ENCODE measurements at places on chromosomes 5 and 9.

- H3K27ac ChIP-seq = no peak overlapping the region
- H3K36me3 ChIP-seq = no peaks in the 10 kb centered on the region
- H3K4me3 ChIP-seq = no peak overlapping the region
- no peak for DNase-seq
Observed at GRCh38 chr9:133171161-133171961, 7.6 kb upstream of the GBGT1 start.

DNA sequence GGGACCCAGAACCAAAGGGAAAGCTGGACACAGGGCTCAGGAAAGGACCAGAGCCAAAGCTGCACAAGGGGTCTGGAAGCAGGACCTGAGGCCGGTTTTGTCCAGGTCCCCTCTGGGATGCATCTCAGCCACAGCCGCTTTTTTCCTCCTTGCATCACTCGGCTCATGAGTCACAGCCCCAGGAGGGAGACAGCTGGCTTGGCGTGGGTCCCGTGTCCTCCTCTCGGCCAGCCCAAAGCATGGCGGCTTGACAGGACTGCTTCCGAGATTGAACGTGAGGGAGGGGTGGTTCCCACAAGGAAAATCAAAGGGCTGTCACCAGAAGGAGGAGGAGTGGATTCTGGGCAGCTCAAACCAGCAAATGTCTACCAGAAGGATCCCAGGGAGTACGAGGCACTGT lies 56.7 kb upstream of the CPLX2 start:
- H3K36me3 ChIP-seq = no peaks in the 10 kb centered on the region
- peaks cover 3% of the 10 kb centered on the region for H3K27me3 ChIP-seq
- H3K4me3 ChIP-seq = no peak overlapping the region
- H3K4me1 ChIP-seq = no peaks in the 10 kb centered on the region
- no peak for DNase-seq

- H3K4me3 ChIP-seq = no peak overlapping the region
- H3K27me3 ChIP-seq = no peaks in the 10 kb centered on the region
- H3K4me1 ChIP-seq = peaks cover 6% of the 10 kb centered on the region
- no peaks in the 10 kb centered on the region for H3K36me3 ChIP-seq
Observed at GRCh38 chr5:67998709-67999261, 216.8 kb upstream of the PIK3R1 start.

GRCh38 chr5:157607371-157608161 lies 32.0 kb upstream of the ADAM19 start:
- no peaks in the 10 kb centered on the region for H3K36me3 ChIP-seq
- H3K4me3 ChIP-seq = no peak overlapping the region
- DNase-seq = no peak
- H3K4me1 ChIP-seq = no peaks in the 10 kb centered on the region
- H3K27me3 ChIP-seq = no peaks in the 10 kb centered on the region

DNA sequence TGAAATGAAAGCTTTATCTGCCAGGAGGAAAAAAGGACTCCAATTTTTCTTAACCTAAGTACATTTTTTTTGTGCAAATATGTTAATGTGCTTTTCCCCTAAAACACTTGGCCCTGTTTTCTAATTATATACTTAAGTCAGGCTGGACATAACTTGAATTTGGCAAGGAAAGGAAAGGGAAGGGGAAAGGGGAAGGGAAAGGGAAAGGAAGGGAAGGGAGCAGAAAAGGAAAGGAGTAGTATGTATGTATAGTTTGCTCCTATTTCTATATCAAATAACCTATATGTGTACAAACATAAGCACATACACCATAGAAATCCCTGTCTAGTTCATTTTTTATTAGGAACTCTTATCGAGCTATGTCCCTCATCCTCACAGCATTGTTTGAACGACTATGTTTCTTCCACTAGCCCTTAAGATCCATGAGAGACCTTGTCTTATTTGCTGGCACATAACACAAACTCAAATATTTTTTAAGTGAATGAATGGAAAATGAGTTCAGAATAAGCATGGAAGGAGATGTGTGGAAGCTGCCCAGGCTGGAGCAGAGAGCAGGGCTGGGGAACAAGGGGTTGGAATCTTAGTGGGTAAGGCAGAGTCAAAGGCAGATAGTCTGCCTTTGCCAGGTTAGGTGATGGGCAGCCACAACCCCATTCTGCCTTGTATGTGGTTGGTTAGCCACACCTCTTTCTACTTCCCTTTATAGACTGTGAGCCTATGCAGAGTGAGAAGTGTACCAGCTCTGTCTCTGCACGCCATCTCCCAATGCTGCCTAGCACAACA lies 70.0 kb downstream of the KLHL3 start:
- no peaks in the 10 kb centered on the region for H3K27me3 ChIP-seq
- DNase-seq = no peak
- H3K36me3 ChIP-seq = no peaks in the 10 kb centered on the region
- H3K4me3 ChIP-seq = no peak overlapping the region

DNA sequence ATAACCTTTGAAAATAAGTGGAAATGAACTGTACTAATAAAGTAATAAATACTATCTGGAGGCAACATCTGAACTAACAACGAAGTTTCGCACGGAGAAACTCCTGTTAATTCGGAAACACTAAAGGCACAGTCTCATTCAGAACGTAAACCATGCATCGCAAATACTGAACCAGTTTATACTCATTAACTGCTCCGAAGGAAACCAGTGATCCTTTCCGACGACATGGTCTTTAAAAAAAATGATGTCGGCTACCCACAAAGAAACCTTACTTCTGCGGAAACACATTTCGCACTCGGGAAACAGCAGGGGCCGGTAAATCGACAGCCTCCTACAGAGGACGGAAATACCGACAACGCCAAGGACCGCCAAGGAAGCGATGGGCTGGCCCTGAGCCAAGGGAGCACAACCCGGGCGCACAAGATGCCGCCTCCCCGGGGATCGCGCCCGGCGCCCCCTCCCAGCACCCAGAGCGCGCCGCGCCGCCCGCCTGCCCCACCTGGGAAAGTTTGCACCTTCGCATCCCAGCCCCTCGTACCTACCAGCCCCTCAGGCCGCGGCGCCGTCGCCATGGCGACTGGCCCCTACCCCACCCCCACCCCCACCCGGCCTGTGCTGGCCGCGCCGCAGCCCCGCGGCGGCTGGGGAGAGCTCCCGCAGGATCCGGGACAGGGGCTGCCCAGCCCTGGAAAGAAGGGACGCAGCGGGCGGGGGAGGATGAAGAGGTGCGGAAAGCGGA lies 732 bp downstream of the PRKAA1 start:
- peaks cover 8% of the 10 kb centered on the region for H3K4me1 ChIP-seq
- no peaks in the 10 kb centered on the region for H3K36me3 ChIP-seq
- peak overlapping the region; percentile 97 for H3K27ac ChIP-seq
- peak overlapping the region; percentile 87 for H3K4me3 ChIP-seq
- no peaks in the 10 kb centered on the region for H3K27me3 ChIP-seq

DNA sequence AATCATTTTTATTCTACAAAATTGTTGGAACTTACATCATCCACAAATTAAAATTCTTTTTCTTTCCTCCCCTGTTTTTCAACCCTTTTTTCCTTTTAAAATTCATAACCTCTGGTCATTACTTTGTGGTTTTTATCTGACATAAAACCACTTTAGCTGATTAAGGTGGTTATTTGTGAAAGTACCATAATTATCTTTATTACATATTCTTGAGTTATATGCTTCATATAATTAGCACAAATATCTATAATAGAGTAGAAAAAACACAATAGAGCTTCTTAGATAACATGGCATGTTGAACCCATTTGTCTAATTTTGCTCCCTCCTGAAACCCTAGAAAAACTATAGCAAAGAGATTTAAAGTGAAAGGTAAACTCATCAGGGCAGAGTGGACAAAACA lies 22.9 kb upstream of the PPIC start:
- no peaks in the 10 kb centered on the region for H3K4me1 ChIP-seq
- DNase-seq = no peak
- H3K27ac ChIP-seq = no peak overlapping the region
- no peak overlapping the region for H3K4me3 ChIP-seq
- H3K36me3 ChIP-seq = no peaks in the 10 kb centered on the region

DNA sequence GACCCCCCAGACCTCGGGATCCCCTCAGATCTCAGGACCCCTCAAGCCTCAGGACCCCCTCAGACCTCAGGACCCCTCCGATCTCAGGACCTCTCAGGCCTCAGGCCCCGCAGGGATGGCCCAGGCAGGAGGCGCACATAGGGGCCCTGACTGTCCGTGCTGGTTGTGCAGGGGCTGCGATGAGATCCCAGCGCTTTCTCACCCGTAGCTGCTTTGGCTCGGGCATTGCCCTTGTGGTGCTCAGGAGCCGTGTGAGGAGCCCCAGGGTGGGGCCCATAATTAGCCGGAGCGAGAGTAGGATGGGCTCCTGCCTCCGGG lies 680 bp upstream of the LPCAT1 start:
- peak overlapping the region; percentile 74 for H3K4me3 ChIP-seq
- no peak for DNase-seq
- no peaks in the 10 kb centered on the region for H3K27me3 ChIP-seq
- peaks cover 8% of the 10 kb centered on the region for H3K4me1 ChIP-seq

GRCh38 chr9:106403081-106403480 lies 459.9 kb upstream of the ZNF462 start:
- no peak overlapping the region for H3K4me3 ChIP-seq
- no peak for DNase-seq
- H3K27me3 ChIP-seq = no peaks in the 10 kb centered on the region
- H3K4me1 ChIP-seq = no peaks in the 10 kb centered on the region
- no peaks in the 10 kb centered on the region for H3K36me3 ChIP-seq

DNA sequence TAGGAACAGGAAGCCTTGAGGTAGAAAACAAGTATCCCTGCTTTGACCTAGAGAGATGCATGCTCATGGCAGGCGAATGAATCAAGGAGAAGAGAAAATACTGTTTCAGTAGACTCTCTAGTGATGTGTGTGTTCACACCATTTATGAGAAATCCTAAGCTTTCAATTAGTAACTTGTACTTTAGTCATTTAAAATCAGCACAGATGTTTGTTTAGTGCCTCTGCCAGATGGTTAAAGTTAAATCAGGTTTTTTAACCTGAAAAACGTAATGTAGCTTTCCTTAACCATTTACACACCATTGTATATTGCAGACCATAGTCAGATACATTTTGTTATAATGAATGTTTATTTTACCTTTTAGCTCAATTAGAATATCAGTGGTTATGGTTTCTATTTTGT lies 5.0 kb downstream of the TJP2 start:
- H3K4me3 ChIP-seq = no peak overlapping the region
- no peaks in the 10 kb centered on the region for H3K27me3 ChIP-seq
- H3K27ac ChIP-seq = no peak overlapping the region
- no peaks in the 10 kb centered on the region for H3K4me1 ChIP-seq
- no peak for DNase-seq

DNA sequence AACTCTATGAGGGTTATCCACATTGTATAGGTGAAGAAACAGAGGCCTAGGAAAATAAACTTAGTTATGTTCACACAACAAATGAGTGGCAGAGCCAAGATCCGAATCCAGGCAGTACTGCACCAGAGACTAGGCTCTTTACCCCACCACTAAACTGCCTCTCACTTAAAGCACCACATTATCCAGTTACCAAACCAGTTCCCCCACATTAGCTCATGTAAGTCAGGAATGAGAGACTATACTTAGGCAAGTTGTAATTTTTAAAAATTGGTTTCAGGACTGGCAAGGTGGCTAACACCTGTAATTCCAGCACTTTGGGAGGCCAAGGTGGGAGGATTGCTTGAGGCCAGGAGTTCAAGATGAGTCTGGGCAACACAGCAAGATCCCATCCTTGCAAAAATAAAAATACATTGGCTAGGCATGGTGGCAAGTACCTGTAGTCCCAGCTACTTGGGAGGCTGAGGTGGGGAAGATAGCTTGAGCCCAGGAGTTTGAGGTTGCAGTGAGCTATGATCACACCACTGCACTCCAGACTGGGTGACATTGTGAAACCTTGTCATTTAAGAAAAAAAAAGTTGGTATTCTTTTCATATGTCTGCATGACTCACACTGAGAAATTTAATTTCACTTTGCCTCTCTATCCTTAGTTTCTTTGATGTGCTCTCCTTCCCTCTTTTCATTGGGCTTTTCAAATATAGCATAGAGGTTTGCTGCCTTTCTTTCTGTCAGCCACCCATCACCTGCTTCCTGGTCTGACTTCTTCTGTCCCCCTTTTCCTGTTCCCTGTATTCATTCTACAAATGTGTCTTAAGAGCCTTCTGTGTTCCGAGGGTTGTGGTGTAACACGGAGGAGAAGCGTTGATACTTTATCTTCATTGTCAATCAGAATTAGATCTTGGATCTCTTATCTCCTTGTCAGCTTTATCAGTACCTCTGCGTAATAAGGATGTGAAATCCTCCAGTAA lies 64.7 kb downstream of the ERMP1 start:
- H3K4me3 ChIP-seq = no peak overlapping the region
- H3K27me3 ChIP-seq = no peaks in the 10 kb centered on the region
- H3K27ac ChIP-seq = no peak overlapping the region

- H3K36me3 ChIP-seq = no peaks in the 10 kb centered on the region
- H3K27me3 ChIP-seq = no peaks in the 10 kb centered on the region
- DNase-seq = no peak
Observed at GRCh38 chr9:36485647-36486328, 85.7 kb upstream of the RNF38 start.

DNA sequence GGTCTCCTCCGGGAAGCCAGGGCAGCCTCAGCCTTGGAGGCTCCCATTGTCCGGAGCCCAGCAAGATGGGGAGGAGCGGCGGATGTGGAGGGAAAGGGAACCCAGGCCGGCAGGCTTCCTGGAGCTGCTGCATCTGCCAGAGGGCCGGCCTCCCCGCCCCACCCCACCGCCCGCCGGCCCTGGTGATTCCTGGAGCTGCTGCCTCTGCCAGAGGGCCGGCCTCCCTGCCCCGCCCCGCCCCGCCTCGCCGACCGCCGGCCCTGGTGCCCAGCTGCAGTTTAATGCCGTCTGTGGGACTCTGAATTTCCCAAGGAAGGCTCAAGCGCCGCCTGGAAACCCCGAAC lies 31.6 kb downstream of the EXD3 start:
- H3K36me3 ChIP-seq = no peaks in the 10 kb centered on the region
- H3K4me3 ChIP-seq = no peak overlapping the region
- no peak for DNase-seq
- no peaks in the 10 kb centered on the region for H3K4me1 ChIP-seq
- H3K27ac ChIP-seq = peak overlapping the region; percentile 6
- no peaks in the 10 kb centered on the region for H3K27me3 ChIP-seq

GRCh38 chr5:83711982-83712601 lies 8.6 kb downstream of the HAPLN1 start:
- H3K4me1 ChIP-seq = no peaks in the 10 kb centered on the region
- no peaks in the 10 kb centered on the region for H3K27me3 ChIP-seq
- no peak overlapping the region for H3K4me3 ChIP-seq
- no peak overlapping the region for H3K27ac ChIP-seq
- peak; percentile 20 for DNase-seq
- no peaks in the 10 kb centered on the region for H3K36me3 ChIP-seq

GRCh38 chr9:136729144-136729543 lies 13.6 kb downstream of the LCN10 start:
- peaks cover 14% of the 10 kb centered on the region for H3K4me1 ChIP-seq
- no peak overlapping the region for H3K27ac ChIP-seq
- no peak for DNase-seq
- H3K27me3 ChIP-seq = no peaks in the 10 kb centered on the region

DNA sequence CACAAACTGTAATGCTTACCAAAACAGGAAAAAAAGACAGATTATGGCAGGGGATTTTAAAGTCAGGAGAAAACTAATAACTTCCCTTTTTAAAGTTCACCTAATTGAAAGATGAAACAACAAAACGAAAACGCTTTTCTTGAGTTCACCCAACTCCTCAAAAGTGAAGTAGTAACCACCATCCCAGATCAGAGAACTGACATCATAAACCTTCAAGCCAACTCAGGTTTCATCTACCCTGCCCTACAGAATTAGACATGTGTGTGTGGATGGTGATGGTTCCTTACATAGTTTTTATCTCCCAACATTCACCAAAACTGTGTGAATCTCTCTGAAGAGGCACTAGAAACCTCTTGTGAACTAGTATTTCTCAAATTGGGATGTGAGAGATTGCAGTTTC lies 195.2 kb upstream of the PTGER4 start:
- H3K36me3 ChIP-seq = no peaks in the 10 kb centered on the region
- no peak overlapping the region for H3K27ac ChIP-seq
- H3K4me1 ChIP-seq = no peaks in the 10 kb centered on the region
- H3K4me3 ChIP-seq = no peak overlapping the region
- DNase-seq = no peak

All from prostate gland (tissue), 2 donors.